ENCODE measurements at places on chromosomes 11 and 22.

DNA sequence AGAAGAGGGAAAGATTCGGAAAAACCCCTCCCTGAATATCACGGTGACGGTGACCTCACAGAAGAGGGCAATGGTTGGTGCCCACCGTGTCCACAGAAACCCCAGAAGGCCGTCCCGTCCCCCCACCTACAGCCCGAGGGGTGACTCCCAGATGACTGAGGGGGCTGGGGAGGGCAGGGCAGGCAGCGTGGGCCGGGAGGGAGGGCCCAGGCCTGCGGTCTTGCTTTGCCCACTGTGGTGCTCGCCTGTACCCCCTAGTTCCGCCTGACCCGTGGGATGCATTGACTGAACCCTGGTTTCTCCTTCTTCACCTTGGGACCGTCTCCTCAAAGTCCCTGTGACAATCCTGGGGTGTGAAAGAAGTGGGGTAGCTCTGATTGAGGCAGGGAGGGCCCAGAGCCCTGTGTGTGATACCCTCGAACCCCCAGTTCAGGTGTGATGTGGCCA is 526.7 kb downstream of the BRD1 start:
- DNase-seq, result no peak

DNA sequence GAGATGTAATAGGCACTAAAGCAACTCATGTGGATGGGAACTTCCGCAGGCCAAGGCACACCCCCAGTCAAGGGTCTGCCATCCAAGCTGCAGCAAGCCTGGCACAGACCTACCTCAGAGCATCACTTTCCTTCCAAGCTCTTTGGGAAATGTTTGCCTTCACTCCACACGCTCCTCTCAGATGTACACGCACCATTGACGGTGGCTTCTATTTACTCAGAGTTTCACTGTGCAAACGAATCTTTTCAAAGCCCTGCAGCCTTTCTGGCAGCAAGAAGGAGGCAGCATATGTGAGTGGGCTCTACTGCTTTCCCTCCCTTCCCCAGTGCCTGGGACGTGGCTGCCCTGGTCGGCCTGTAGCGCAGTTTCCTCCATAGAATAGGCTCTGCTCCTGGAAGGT is 60.9 kb upstream of the USP47 start:
- DNase-seq, result no peak

DNA sequence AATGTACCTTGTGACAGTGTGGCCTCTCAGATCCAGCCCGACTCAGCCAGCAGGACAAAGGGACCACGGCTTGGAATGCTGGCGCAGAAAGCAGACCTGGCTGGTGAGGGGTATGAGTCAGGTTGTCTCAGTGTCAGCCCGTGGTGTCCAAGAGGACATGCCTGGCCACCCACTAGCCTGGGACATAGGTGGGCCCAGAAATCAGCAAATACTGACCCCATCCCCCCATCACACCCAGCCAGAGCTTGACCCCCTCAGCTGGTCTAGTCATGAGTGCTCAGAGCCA is 4.5 kb downstream of the BANF1 start:
- DNase-seq, result no peak

- DNase-seq, result no peak
Observed at GRCh38 chr11:33930317-33931021, 38.6 kb upstream of the LMO2 start.

GRCh38 chr11:12218909-12219308 is 108.5 kb downstream of the MICAL2 start:
- DNase-seq, result no peak

GRCh38 chr11:125994509-125994908 is 48.7 kb downstream of the VSIG10L2 start:
- no peak for DNase-seq

- DNase-seq, result no peak
Observed at GRCh38 chr11:71342116-71342515, 89.7 kb upstream of the SHANK2 start.

DNA sequence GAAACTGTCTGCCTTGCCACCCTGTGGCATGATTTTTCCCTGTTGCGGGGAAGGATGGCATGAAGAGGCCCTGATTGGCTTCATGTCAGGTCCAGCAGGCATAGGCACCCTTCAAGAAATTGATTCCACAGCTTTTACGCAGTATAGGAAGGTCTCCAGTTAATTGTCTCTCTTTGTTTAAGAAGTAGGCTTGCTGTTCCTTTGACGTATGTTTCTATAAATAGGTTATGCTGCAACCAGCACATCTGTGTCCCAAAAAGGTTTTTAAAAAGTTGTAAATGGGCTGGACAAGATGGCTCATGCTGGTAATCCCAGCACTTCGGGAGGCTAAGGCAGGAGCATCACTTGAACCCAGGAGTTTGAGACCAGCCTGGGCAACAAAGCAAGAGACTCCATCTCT is 62.6 kb downstream of the CD6 start:
- no peak for DNase-seq

- no peak for DNase-seq
Observed at GRCh38 chr11:132858223-132858622, 674.1 kb downstream of the OPCML start.

DNA sequence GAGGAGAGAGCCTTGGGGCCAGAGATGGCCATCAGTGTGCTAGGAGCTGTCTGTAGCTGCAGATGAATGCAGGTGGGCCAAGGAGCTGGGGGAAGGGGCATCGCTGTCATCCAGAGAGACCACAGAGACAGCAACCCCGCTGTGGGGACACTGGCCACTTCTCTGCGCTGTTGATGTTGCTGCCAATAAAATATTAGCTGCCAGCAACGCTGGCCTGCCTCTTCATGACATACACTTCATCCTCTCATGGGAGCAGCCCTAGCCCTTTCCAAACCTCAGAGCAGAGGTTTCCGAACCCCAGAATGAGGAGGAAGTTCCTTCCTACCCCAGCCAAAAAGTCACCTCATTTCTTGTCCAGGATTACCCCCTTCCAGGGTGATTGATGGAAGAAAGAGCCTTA is 106.2 kb downstream of the PARVA start:
- DNase-seq, result no peak

DNA sequence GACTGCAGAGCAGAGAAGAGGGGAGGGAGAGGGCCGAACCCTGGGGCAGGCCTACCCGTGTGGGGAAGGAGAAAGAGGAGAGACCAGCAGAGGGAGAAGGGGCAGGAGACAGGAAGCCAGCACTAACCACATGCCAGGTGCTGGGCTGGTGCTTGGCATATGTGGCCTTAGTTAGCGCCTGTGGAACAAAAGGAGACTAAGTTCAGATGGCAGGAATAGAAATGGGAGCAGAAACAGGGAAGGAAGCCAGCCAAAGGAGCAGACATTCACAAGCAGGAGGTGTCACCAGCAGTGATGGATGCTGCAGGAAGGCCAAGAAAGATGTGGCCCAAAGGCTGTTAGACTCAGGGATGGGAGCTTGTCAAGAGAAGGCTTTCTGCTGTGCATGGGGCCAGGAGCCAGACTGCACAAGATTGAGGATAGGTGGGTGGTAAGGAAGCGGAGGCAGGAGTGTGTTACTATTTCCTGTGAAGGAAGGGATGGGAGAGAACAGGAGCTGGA is 26.7 kb downstream of the TREH start:
- DNase-seq, result no peak

DNA sequence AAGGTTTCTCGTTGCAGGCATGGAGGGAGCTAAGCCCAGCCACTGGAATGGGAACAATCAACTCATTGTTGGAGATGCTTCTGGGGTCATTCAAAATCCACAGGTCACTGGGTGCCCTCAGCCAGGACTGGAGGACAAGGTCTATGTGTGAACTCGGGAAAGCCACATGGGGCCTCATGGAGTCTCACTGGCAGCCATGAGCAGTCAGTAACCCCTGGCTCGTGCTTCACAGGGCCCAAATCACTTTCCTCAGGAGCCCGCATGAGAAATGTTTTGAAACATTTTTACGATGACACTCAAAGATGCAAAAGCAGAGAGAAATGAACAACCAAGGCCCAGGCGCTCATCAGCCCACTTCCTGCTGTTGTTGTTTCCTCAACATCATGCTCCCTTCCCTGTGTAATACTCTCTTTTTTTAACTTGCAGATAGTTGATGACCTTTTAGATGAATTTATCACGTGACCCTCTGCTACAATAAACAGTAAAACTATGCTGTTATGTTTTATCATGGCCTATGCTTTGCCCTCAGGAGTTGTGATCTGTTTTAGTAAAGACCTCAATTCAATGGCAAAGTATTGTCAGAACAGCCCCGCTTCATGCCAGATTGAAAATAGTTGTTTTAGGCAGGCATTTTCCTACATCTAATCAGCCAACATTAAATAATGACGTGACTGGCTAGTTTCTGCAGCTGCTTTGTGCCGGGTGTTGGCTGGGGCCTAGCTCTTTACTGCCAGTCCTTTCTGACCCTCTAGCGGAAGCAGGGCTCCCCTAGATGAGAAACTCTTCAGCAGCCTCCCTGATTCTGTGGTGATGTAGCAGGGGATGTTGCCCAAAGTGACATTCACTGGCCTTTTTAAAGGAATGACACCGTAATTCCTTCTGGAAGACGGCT is 39.7 kb downstream of the ADAMTS15 start:
- no peak for DNase-seq

- no peak for DNase-seq
Observed at GRCh38 chr11:86570020-86570419, 102.4 kb downstream of the ME3 start.

GRCh38 chr22:37403267-37403960 is 23.9 kb downstream of the ELFN2 start:
- DNase-seq, result no peak

- DNase-seq, result no peak
Observed at GRCh38 chr11:65087216-65087615, 3.2 kb downstream of the ZFPL1 start.

DNA sequence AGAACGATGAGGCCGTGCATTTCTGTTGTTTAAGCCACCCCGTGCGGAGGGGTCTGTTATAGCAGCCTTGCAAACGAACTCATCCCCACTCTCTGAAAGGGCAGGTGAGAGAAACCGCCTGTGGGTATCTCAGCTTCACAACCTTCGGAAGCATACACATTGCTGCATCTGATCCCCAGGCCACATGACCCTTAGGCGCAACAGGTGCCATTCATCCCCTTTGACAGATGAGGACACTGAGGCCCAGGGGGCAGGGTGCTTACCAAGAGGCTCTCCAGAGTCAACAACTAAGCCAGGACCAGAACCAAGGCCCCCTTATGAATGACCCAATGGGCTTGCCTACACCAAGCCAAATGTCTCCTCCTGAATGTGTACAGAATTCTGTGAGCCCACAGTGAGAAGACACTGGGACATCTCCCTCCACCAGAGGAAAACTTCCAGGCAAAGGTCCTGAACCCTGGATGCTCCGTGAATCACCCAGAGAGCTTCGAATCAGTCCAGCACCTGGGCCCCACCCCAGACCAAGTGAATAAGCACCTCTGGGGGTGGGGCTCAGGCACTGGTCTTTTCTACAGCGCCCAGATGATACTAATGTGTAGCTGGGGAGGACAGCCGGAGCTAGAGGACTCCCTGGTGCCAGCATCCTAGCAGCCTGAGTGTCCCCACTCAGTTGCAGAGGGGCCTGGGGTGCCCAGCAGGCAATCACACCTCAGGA is 83.2 kb downstream of the BUD13 start:
- no peak for DNase-seq

- no peak for DNase-seq
Observed at GRCh38 chr22:30212363-30212995, 34.1 kb downstream of the LIF start.

DNA sequence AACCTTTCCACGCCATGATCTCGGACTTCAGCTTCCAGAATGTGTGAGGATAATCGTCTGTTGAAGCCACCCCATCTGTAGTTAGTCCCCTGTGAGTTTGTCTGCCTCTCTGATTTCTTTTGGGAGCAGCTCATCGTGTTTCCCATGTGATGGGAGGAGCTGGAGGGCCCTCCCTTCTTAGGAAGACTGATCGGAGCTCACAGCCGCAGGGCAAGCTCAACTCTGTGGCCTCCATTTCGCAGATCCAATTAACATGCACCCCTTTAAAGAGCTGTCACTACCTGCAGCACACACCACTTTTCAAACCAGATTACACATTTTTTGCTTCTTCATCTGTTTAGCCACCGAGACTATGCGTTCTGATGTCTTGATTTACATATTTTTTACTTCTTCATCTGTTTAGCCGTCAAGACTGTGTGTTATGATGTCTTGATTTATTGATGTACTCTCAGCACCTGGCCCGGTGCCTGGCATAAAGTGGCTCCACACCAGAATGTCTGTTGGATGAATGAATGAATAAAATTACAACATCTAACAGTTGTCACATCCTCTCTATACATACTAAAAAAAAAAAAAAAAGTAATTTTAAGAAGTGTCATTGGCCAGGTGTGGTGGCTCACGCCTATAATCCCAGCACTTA is 14.9 kb upstream of the PPFIA1 start:
- no peak for DNase-seq

DNA sequence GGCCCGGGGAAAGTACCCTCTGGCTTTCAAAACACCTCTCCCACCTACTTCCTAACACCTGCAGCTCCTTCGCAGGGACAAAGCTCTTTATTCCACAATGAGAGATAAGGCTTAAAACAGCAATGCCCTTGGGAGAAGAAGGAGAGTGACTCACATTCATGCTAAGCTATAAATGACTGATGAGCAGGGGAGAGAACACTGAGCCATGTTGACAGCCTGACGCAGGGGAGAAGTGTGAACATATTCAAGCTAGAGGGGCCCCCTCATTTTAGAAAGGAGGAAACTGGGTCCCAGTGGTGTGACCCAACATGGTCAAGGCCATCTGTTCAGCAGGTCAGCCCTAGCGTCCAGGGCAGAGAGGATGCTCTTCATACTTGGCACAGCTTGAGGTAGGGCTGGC is 171.8 kb downstream of the DSCAML1 start:
- no peak for DNase-seq

GRCh38 chr11:111176603-111177002 is 68.9 kb upstream of the POU2AF2 start:
- DNase-seq, result no peak

All from NCI-H1930 (cell line).